ENCODE measurements at places on chromosomes 12 and 14. TPM values are rescaled to one million over a fixed set of nuclear protein-coding genes. Genes with fewer than 3 reads are reported as not detected.

DNA sequence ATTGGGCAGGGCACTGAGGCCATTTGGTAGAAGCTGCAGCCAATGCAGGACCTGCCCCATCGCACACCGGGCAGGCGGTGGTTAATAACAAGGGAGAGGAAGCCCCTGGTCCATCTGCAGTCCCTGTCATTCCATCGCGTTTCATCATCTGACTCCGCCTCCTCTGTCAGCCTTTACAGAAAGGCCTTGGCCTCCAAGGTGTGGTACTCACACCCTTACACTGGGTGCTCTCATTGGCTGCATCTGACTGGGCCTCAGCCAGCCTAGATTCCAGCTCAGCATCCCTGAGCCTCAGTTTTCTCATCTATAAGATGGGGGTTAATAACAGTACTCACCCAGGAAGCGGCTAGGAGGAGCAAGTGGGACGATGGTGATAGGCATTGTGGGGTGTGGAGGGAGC is 14.7 kb upstream of the HHIPL1 start:
- DNase-seq, result no peak

DNA sequence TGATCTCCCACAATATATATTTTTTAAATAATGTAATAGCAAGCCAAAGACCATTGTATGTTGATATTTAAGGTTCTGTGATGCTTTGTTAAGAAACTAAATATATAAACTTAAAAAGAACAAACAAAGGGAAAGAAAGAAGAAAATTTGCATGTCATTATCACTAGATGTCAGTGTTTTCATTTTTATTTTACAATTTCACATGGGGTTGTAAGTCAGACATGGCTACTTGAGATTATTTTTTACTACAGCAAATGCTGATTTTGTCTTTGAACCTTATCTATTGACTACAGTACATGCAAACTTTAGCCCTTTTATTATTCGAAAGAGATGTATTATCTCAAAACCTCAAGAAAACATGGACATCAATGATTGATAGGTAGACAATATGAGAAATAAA is 36.1 kb downstream of the SLCO1C1 start:
- no peak for DNase-seq

The GPX2 gene
- not detected for total RNA-seq

GRCh38 chr12:61717986-61718385 is 542.2 kb upstream of the USP15 start:
- DNase-seq, result no peak

The KIF5A gene
- 0.40 TPM for total RNA-seq

The ATXN7L3B gene
- total RNA-seq, result 33.0 TPM

DNA sequence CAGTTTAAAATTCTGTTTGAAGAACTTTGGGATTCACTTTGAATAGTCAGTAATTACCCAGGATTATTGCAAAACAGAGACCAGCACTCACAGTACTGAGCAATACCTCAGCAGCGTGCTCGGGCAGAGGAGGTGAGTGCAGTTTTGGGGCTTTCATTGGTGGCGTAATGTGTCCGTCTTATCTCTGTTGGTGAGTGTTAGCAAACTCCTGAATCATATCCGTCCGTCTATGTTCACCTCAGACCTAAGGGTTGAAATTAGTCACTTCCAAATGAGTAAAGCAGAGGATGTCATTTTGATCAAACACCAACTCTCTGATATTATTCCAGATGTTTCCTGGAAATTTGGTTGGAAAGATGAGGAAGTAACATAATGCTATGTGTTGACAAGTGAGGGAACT is 82.8 kb downstream of the BORCS5 start:
- no peak for DNase-seq

DNA sequence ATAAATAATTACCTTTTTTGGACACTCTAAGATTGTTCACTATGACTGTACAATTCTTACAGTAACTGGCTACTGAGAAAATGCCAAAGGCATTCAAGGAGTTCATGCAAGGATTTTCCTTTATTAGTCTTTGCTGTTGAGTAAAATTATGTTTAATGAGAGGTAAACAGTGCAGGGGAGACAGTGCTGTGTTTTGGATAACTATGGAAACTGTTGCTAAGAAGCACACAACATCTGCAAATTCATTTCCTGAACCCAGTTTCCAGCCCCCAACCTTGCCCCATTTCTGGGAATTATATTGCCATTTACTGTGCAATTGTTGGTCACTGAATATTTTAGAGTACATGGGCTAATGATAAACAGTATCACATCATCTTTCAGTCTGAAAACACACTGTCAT is 1005.8 kb downstream of the TRHDE start:
- no peak for DNase-seq

DNA sequence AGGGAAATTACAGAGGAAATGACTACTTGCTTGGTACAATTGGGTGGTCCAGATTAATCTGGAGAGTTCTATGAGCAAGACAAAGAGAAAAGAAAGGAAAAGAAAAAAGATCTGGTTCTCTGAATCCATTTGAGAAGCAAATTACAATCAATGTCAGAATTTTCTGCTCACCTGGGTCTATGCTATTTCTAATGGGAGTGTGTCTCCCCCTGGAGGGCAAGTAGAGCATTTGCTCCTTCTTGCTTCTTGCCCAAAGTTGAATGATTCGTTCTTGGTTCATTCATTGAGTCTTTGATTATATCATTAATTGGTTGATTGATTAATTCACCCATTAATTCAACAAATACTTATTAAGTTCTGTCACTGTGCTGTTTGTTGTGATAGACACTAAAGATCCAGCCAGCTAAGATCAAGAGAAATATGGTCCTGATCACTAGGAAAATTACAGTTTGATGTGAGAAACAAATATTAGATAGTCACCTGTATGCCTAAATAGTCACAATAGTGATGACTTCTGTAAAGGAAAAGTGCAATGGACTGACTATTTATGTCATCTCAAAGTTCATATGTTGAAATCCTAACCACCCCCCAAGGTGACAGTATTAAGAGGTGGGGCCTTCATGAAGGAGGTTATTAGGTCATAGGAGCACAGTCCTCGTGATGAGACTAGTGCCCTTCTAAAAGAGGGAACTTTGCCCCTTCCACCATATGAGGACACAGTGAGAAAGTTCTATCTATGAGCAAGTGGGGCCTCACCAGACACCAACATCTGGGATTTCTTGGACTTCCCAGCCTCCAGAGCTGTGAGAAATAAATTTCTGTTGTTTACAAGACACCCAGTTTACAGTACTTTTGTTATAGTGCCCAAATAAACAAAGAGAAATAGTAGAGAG is 8.0 kb upstream of the ASB8 start:
- DNase-seq, result no peak

DNA sequence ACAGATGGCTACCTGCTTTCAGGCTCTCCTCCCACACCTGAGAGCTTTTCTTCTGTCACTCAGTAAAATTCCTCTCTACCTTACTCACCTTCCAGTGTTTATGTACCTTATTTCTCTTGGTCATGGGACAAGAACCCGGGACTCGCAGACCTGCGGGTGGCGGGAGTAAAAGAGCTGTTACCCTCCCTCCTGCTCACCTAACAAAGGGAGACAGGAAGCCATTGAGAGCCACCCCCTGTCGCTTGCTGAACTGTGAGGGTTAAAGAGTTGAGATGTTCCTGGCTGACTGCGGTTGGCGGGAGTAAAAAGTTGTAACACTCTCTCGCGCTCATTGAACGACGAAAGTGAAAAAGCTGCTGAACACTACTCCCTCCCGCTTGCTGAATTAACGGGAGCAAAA is 1935.1 kb upstream of the FLRT2 start:
- DNase-seq, result no peak

DNA sequence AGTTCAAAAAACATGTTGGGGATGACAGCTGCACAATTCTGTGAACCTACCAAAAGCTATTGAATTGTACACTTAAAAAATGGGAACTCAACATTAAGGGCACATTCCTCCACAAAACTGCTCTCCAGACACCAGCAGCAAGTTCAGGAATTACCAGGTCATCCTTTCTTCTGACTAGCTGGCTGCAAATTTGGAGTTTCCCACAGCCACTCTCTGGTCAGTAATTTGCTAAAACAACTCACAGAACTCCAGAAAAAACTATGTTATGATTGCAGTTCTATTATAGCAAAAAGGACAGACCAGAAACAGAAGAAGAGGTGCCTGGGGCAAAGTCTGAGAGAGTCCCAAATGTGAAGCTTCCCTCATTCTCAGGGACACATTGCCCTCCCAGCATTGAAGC is 20.1 kb upstream of the PLEKHD1 start:
- DNase-seq, result no peak

DNA sequence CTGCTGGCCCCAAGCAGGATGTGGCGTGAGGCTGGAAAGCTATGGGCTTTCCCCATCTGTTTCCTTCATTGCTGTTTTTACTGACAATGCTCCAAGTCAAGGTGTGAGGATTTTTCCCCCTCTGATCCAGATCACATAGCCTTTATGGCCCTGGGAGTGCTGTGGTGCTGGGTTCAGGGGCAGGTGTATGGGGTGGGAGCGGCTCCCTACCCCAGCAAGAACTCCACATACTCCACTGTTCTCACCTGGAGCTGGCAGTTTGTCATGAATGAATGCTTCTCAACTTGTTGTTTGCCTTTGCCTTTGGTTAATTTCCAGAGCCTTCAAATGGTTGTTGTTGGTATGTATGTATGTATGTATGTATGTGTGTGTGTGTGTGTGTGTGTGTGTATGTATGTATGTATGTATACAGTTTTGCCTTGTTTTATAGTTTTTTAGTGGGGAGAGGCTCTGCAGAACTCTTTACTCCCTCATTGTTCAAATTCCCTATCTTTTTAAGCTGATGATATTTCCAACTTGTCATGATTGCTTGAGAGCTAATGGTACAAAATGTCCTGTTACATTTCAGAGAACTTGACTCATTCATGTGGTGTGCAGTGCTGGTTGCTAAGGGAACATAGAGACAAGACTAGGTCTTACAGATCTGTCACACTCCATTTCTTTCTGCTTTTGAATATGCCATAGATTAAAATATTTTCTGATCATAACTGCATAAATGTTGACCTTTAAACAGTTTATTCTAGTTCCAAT is 36.6 kb upstream of the ASPG start:
- DNase-seq, result no peak

DNA sequence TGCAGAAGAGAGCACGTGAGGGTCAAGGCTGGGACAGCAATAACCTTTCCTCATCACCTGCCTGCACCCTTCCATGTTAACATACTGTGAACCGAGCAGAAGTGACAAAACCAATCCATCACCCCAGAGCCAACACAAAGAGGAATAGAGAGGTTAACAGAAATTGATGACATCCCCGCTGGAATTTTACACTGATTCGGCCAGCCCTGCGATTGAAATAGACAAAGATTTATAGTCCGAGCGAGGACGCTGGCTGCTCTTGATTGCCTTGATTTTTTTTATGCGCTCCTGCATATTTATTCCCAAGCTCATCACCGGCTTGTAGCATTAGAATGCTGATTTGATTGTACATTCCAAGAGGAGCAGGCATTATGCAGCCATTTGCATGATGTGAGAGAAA is 729.7 kb downstream of the BCL11B start:
- no peak for DNase-seq

The CLEC2A gene
- total RNA-seq, result not detected

The RNASE3 gene
- not detected for total RNA-seq

The NUBPL gene
- 9.8 TPM for total RNA-seq

DNA sequence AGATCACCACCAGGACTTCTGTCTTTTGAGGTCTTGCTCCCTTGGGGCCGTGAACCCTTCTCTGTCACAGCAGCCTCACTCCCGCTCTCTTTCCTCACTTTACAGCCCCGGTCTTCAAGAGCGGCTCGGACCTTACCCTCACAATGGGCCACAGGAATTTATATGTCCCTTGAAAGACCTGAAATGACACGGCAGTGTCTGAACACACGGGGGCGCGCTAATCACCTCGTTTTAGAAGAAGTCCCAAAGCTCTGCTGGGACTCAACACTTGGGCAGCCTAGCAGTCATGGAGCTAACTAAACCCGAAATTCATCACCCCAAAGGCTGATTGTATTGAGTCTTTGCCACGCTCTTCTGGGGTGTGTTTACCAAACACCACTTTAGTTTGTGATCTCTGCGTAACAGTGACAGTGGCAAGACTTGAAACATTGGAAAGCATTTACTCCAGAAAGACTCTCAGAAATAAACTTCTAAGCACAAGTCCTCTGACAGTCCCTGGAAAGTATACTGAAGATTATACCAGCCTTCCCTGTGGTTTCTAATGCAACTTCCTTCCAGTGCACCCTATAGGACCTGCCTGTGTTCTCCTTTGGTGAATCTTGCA is 29.0 kb downstream of the SERPINA11 start:
- peak; percentile 47 for DNase-seq

DNA sequence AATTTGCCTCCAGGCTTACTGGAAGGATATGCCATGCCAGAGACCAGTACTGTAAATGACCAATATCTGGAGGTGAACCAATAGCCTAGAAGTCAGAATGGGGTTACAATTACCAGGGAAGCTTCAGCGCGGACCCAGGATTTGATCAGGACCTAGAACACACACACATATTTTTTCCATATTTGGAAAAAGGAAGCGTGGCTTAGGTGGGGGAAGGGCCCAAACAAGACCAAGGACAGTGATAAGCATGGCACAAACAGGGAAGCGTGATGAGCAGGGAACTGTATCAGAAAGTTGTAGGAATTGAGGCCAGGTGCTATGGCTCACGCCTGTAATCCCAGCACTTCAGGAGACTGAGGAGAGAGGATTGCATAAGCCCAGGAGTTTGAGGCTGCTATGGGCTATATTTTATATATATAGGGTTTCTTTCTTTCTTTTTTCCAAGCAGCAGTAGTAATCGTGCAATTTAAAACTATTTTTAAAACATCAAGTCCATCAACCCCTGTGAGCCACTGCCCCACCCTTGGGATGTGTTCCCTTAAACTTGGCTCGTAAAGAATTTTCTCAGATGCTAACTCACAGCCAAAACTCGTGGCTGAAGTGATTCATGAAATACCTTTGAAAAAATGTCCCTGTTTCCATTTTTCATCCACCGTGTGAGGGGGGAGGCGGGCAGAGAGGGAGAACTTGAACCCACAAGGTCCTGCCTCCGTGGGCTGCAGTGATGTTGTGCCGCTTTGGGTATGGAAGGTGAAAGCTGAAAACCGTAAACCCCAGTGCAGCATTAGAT is 16.7 kb downstream of the HRK start:
- DNase-seq, result no peak

DNA sequence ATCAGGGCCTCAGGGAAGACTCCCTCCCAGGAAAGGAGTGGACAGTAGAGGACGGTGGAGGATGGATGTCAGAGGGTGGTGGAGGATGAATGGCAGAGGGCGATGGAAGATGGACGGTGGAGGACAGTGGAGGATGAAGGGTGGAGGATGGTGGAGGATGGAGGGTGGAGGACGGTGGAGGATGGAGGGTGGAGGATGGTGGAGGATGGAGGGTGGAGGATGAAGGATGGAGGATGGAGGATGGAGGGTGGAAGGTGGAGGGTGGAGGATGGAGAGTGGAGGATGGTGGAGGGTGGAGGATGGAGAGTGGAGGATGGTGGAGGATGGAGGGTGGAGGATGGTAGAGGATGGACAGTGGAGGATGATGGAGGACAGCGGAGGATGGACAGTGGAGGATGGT is 95.9 kb downstream of the LRRC74A start:
- DNase-seq, result no peak

The OR6C75 gene
- not detected for total RNA-seq
